ENCODE measurements at places on chromosomes 7 and 10.

- DNase-seq: no peak
Observed at GRCh38 chr7:140217750-140218501, 41.1 kb upstream of the KDM7A start.

GRCh38 chr7:609365-609764 is 89.7 kb upstream of the PDGFA start:
- no peak for DNase-seq

DNA sequence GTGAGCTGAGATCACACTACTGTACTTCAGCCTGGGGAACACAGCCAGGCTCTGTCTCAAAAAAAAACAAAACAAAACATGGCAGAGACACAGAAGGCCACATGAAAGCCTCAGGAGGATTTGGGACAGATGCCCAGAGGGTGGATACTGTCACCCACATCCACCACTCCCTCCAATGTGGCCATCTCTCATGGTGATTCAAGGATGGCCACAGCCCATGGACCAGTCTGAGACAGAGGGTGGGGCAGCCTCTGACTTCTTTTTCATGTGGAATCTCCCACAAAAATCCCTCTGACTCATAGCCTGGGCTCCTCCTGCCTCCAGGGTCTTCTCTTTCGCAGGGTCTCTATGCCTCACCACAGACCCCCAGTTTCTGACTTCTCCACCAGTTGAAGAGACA is 59.0 kb upstream of the GTF2I start:
- DNase-seq: no peak

- DNase-seq: no peak
Observed at GRCh38 chr10:110350812-110351211, 46.1 kb upstream of the SMNDC1 start.
